COR-L47 (cell line): ENCODE measurements at places on chromosomes 12 and 14.

DNA sequence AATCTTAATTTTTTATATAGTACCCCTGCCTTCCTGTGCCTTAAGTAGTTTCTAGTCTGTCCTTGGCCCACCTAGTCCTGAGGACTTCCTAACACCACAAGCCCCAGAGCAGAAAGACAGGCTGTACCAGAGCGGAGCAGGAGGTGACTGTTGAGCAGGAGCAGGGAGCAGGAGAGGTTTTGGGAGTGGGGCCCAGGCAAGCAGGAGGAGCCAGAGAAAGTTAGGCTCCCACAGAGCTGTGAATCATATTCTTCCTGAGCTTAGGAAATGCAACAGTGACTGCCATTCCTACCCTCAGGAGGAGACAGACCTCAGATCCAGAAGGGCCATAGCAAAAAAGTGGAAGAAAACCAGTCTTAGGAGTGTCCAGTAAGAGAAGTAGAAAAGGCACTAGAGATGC, 28.3 kb upstream of the COL2A1 start:
- DNase-seq: no peak

- no peak for DNase-seq
Observed at GRCh38 chr12:22477166-22477893, 67.0 kb downstream of the C2CD5 start.

- no peak for DNase-seq
Observed at GRCh38 chr12:58148405-58148804, 207.0 kb downstream of the ATP23 start.

DNA sequence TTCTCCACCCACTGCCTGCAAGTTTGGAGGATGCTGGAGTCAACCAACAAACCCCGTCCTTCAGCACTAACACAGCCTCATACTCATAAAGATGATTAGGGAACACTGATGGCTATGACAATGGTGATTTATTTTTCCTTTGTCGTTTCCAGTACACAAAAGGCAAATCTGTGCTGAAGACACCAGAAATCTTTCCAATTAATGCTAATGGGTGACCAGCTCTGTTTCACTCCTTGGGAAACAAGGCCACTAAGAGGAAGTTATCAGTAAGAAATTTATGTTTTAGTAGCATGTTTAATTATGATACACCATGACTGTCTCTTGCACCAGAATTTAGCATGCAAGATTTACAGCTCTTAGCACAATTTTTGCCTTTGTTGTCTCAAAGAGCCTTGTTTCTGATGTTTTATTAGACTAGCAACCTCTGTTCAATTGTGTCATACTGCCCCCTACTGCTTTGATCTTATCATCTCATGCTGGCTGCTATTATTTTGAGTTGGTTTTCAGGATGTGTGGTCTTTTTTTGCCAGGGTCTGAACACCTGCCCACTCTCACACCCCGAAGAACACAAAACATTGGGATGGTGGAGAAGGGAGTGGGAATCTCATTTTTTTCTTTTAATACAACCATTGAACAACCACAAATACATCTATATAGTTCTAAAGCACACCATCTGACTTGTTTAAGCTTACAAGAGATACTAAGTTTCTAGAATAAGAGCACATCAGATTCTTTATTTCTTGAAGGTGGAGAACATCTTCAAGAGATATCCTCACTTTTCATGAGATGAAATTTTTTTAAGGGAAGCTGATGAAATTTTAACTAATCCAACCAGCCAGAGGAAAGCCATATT, 160.9 kb downstream of the SPTSSA start:
- peak; percentile 50 for DNase-seq

DNA sequence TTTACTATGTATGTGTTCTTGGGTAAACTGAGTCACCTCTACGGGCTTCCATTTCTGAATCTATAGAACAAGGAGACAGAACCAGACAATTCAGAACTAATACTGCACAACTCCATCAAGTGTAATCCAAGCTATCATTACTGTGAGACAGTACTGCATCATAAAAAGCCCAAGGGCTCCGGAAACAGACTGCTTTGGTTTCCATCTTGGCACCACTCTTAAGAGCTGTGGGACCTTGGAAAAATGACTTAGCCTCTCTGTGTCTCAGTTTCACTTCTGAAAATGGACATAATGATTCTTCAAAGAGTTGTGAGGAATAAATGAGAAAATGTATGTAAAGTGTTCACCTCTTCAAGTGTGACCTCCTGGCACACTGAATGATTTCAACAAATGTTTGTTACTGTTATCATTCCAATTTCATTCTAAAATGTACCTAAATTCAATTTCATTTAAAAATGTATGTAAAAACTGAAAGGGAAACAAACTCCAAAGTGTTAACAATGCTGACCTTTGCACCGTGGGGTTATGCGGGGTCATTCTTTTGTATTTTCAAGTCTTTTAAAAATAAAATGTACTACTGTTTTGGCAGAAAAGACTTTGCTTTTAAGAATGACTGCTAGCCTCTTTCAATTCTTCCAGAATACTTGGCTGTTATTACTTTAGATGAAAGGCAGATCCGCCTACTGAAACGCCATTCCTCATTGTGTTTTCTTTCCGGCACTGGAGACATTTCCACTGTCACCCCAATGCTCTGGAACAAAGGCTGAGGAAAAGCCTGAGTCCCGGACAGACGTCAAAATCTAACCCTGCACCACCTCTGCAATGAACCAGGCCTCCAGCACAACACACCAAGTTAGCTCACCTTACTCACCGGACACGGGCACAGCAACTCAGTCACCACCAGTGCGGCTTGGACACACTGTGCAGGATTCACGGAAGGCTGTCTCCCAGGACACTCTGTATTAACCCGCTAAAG, 62.8 kb downstream of the TMCC3 start:
- no peak for DNase-seq
